ENCODE measurements at places on chromosomes 5 and 9.

DNA sequence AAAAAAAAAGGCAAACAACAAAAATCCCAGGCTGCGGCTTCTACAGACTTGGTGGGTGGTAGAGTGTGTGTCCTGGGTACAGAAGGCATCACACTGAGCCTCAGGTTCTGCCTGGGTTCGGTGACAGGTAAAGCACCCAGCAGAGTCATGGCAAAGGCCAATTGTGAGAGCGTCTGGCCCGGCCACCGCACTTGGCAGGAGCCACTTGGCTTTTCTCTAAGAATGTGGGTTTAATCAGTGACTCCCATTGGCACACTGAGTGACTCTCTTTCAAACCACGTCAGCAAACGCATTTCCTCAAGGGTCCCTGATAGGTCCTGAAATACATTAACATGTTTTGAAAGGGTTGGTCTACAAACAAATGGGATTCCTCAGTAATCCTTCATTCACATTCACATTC lies 17.0 kb downstream of the COL23A1 start:
- no peak for DNase-seq

DNA sequence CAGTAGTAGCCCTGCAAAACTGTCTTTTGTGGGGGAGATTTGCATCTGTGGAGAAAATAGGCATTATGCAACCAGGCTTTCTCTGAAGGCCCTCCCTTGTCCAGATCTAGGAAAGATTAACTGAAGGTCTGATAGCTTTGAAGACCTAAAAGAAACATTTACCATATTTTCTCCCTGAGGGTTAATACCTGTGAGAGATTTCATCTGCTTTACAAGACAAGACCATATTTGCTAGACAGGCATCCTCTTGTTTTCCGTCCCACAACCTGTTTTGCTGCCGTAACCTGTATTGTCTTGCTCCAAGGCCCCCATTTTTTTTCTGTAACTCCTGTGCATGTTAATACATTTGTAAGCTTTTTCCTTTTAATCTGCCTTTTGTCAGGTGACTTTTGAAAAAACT lies 1985.2 kb upstream of the CDH9 start:
- no peak for DNase-seq

- no peak for DNase-seq
These were observed 367.6 kb downstream of the ENC1 start for GRCh38 chr5:74272831-74273451.

DNA sequence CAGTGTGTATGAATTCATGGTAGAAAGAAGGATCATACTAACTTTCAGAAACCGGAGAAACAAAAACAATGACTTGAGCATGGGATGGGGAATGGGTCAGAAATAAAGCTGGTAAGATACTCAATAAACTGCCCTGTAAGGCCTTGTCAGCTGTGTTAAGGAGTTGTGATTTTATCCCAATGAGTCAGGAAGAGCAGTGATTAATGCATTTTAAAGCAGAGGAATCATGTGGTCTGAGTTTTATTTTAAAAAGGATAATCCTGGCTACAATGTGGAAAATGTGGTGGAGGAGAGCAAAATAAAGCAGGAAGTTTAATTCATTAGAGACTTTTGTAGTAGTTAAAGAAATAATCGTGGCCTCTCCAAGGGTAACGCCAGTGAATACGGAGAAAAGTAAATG lies 28.7 kb downstream of the DHX29 start:
- DNase-seq = no peak

DNA sequence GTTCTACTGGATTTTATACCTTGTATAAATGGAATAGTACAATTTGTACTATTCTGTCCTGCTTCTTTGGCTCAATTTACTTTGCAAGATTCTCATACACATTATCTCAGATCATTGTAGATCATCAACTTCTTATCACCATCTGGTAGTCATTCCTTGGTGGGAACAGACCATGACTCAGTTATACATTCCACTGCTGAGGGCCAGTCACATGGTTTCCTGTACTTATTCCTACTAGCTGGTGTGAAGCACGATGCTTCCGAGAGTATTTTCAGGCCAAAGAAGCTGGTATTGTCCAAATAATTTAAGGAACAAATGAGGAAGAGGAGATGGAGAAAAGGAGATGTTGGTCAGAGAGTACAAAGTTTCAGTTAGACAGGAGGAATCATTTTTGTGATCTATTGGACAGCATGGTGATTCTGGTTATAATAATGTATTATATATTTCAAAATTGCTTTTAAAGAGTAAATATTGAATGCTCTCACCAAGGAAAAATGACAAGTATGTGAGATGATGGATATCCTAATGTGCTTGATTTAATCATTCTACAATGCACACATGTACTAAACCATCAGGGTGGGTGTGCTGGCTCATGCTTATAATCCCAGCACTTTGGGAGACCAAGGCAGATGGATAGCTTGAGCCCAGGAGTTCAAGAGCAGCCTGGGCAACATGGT lies 124.1 kb downstream of the SYK start:
- DNase-seq = no peak

- no peak for DNase-seq
These were observed 62.8 kb upstream of the RARS1 start for GRCh38 chr5:168423478-168423877.

DNA sequence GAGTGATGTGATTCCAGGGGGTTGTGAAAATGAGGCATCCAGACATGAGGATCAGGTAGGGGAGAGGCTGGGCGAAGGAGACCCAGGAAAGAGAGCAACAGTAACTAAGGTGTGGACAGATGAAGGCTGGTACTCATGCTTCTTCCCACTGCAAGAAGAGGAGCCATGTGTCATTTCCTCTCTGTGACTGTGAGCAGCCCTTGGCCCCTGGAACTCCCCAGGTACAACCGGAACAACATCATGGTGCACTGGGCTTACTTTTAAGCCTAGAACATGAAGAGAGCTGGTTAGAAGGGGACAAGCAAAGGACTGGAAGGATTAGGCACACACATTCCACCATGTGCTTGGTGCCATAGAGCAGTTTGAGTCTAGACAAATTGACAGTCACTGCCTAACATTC lies 10.9 kb upstream of the IL12B start:
- DNase-seq = no peak

DNA sequence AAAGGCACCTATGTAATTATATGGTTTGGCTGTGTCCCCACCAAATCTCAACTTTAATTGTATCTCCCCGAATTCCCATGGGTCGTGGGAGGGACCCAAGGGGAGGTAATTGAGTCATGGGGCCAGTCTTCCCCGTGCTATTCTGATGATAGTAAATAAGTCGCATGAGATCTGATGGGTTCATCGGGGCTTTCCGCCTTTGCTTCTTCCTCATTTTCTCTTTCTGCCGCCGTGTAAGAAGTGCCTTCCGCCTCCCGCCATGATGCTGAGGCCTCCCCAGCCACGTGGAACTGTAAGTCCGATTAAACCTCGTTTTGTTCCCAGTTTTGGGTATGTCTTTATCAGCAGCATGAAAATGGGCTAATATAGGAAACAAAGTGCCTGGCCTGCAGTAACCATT lies 56.6 kb downstream of the TSPAN17 start:
- no peak for DNase-seq

GRCh38 chr9:87611776-87612175 lies 114.1 kb downstream of the DAPK1 start:
- no peak for DNase-seq

- DNase-seq = no peak
These were observed 10.8 kb upstream of the TTC39B start for GRCh38 chr9:15317836-15318235.

DNA sequence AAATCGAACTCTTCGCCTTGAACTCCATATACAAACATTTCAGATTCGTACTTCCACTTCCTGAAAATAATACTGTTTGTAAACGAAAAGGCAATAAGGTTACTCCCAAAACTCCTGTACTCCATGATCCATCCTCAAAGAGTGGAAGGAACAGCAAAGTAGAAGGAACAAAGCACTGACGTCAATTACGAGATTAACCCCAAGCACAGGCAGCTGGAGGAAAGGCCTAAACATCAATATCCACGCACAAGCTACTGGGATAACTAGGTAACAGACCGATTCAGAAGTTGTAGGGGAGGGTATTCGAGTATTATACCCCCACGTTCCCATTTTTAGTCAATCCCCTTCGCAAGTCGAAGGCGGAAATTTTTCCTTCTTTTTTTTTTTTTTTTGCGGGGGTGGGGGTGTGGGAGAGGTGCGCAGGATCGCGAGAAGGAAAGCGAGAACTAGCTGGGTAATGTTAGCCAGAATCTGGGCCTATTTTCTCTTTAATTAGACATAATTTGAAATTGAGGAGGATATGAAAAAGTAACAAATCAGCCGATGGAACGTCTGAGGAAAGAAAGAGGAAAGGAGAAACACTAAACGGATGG lies 909 bp downstream of the AFF4 start:
- DNase-seq = no peak

GRCh38 chr9:133347515-133347984 lies 381 bp downstream of the MED22 start:
- no peak for DNase-seq

- DNase-seq = no peak
These were observed 85.4 kb upstream of the MIER3 start for GRCh38 chr5:57037355-57037754.

- DNase-seq = no peak
These were observed 177.3 kb downstream of the SMARCA2 start for GRCh38 chr9:2192356-2192979.

DNA sequence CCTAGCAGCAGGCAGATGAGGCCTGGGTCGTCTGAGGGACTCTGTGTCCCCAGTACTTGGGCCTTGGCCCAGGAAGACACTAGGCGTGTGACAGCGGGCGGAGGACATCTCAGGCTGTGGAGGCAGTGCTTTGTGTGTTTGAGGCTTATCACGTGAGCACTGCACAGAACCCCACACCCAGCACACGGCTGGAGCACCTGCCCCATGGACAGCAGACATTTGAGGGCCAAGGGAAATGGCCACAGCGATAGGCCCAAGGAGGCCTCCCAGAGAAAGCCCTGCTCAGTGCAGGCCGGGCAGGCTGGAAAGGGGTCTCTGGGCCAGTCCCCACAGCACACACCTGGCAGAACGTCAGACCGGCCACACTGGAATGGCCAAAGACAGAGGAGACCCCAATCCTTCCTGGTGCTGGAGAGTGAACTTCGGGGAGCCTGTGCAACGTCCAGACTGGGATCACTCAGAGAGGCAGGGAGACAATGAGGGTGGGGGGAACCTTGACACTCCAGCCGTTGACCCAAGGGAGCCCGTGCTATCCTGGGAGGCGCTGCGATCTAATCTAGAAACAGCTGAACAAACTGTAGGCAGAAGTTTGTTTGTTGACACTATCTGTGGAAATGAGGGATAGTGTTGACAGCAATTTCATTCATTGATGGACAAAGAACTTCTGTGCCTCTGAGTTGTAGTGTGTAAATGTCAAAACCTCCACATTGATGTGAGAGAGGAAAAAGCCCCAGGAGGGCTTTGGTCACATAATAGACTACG lies 19.6 kb upstream of the FLT4 start:
- no peak for DNase-seq
